Peyer's patch (tissue), 4 donors: ENCODE measurements at places on chromosomes 1 and 21. TPM values are rescaled to one million over a fixed set of nuclear protein-coding genes. Genes with fewer than 3 reads are reported as not detected.

Gene OR6N1
- total RNA-seq = not detected

Gene ITGB2
- 12.3 TPM for total RNA-seq

Gene UQCRHL
- 1.8 TPM for total RNA-seq

- DNase-seq = peak; percentile 86
- H3K36me3 ChIP-seq = peaks cover 5% of the 10 kb centered on the region
- H3K4me3 ChIP-seq = no peak overlapping the region
- H3K4me1 ChIP-seq = peaks cover 18% of the 10 kb centered on the region
- peak overlapping the region; percentile 95 for H3K27ac ChIP-seq
Observed at GRCh38 chr1:151513626-151514121, 2.5 kb downstream of the CGN start.

DNA sequence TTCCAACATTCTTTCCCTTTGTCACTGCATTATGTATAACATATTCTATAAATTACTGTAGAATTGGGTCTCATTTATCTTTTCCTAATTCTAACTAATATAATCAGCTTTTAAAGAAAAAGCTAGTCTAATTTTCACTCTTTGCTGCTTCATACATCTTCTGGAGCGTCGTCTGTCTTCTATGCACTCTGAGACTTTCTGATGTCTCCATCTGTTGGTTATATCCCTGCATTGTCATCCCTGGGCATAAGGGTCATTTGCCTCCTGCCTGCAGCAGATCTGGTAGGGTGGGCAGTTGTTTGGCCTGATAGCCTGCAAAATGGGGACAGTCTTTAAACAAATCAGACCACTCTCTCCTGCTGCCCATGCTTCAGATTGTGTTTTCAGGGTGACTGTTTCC is 40.8 kb upstream of the DYNLT5 start:
- H3K27me3 ChIP-seq = no peaks in the 10 kb centered on the region
- no peak for DNase-seq
- H3K36me3 ChIP-seq = no peaks in the 10 kb centered on the region
- no peaks in the 10 kb centered on the region for H3K4me1 ChIP-seq
- H3K27ac ChIP-seq = no peak overlapping the region

GRCh38 chr1:77830946-77831345 is 51.5 kb downstream of the MIGA1 start:
- no peaks in the 10 kb centered on the region for H3K4me1 ChIP-seq
- no peaks in the 10 kb centered on the region for H3K27me3 ChIP-seq
- H3K4me3 ChIP-seq = no peak overlapping the region
- no peak overlapping the region for H3K27ac ChIP-seq

DNA sequence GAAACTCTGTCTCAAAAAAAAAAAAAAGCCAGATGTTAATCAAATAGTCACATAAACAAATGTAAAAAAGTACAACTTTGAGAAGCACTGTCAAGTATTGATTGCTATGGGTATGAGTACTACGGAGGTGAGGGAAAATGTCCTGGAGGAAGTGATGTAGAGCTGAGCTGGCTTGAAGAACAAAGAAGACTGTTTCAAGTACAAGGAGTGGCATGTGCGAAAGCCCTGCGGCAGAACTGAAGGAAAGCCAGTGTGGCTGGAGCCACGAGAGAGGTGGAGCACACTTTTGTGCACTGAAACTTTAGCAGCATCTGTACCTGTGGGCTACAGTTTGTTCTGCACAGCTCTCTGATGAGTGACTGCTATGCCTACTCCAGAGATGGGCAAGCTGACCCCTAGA is 5.4 kb upstream of the RPS6KA1 start:
- no peak for DNase-seq
- no peaks in the 10 kb centered on the region for H3K27me3 ChIP-seq
- no peaks in the 10 kb centered on the region for H3K4me1 ChIP-seq

- no peak overlapping the region for H3K27ac ChIP-seq
- H3K27me3 ChIP-seq = no peaks in the 10 kb centered on the region
- H3K4me3 ChIP-seq = no peak overlapping the region
- no peaks in the 10 kb centered on the region for H3K4me1 ChIP-seq
- no peak for DNase-seq
- H3K36me3 ChIP-seq = no peaks in the 10 kb centered on the region
Observed at GRCh38 chr1:182249201-182249676, 142.4 kb downstream of the GLUL start.

- DNase-seq = peak; percentile 60
- peak overlapping the region; percentile 47 for H3K4me3 ChIP-seq
- H3K27ac ChIP-seq = peak overlapping the region; percentile 38
- no peaks in the 10 kb centered on the region for H3K36me3 ChIP-seq
- no peaks in the 10 kb centered on the region for H3K27me3 ChIP-seq
- peaks cover 2% of the 10 kb centered on the region for H3K4me1 ChIP-seq
Observed at GRCh38 chr1:156076609-156077429, 5.4 kb downstream of the MEX3A start.

DNA sequence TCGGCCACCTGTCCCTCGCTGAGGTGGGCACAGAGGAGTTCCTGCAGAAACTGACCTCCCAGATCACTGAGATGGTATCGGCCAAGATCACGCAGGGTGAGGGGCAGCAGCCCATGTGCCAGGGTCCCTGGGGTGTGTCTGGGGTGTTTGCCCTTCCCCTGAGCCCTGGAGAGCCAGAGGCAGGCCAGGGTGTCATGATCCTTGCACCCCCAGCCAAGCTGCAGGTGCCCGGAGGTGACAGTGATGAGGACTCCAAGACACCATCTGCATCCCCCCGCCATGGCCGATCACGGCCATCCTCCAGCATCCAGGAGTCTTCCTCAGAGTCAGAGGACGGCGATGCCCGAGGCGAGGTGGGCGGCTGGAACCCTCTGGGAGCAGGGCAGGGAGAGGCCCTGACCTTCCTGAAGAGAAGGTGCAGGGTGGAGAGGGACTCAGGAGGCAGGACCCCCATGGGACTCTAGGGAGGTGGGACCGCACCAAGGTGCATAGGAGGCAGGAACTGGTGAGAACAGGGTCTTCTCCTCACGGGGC is 69.5 kb downstream of the TRIM11 start:
- peak; percentile 34 for DNase-seq
- H3K27ac ChIP-seq = no peak overlapping the region
- no peaks in the 10 kb centered on the region for H3K36me3 ChIP-seq
- H3K27me3 ChIP-seq = no peaks in the 10 kb centered on the region
- no peak overlapping the region for H3K4me3 ChIP-seq

DNA sequence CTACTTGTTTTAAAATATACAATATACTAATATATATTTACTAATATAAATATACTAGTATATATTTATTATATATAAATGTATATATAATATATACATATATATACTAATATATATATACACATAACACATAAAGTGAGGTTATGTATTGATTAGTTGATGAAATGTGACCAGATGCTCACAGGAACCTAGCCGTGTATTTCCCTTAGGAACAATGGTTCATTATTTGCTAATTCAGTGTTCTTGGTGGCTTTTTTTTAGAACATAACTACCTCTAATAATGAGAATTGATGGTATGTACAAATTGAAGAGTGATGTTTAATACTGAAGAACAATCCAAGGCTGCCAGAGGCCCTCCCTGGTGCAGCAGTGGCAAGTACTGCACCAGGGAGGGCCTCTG is 37.9 kb upstream of the ITPKB start:
- H3K4me3 ChIP-seq = no peak overlapping the region
- H3K27ac ChIP-seq = no peak overlapping the region
- H3K4me1 ChIP-seq = no peaks in the 10 kb centered on the region
- H3K27me3 ChIP-seq = no peaks in the 10 kb centered on the region
- no peak for DNase-seq
- H3K36me3 ChIP-seq = no peaks in the 10 kb centered on the region

- H3K4me3 ChIP-seq = no peak overlapping the region
- H3K4me1 ChIP-seq = peaks cover 12% of the 10 kb centered on the region
- H3K36me3 ChIP-seq = no peaks in the 10 kb centered on the region
- no peaks in the 10 kb centered on the region for H3K27me3 ChIP-seq
- no peak overlapping the region for H3K27ac ChIP-seq
Observed at GRCh38 chr1:54305906-54306514, 100.2 kb downstream of the SSBP3 start.

DNA sequence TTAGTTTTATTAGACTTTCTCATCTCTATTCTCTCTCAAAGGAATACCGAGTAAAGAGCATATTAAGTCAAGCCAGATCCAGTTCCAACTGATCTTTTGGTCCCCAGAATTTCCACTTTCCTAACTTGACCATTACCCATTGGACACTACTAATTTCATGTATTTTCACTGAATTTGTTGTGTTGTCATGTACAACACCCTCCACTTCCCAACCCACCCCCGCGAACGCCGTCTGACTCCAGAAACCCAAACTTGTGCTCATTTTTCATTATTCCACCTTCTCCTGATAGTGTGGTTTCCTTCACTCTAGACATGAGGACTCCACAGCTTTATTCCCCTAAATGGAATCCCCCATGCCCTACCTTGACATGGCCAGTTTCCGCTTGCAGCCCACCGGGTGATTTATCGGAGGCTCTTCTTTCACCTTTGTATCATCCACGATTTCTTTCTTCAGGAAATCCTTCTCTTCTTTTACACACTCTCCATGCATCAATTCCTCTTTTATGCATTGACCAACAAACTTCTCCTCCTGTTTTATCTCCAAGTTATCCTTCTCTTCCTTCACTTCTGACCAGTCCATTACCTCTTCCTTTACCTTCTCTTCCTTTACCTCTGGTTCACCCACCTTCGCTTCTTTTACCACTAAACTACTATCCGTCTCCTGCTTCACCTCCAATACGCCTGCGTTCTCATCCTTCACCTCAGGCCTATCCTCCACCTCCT is 805 bp downstream of the ZNHIT6 start:
- no peak for DNase-seq
- peak overlapping the region; percentile 83 for H3K27ac ChIP-seq
- H3K4me3 ChIP-seq = peak overlapping the region; percentile 52
- H3K36me3 ChIP-seq = no peaks in the 10 kb centered on the region
- H3K27me3 ChIP-seq = no peaks in the 10 kb centered on the region

DNA sequence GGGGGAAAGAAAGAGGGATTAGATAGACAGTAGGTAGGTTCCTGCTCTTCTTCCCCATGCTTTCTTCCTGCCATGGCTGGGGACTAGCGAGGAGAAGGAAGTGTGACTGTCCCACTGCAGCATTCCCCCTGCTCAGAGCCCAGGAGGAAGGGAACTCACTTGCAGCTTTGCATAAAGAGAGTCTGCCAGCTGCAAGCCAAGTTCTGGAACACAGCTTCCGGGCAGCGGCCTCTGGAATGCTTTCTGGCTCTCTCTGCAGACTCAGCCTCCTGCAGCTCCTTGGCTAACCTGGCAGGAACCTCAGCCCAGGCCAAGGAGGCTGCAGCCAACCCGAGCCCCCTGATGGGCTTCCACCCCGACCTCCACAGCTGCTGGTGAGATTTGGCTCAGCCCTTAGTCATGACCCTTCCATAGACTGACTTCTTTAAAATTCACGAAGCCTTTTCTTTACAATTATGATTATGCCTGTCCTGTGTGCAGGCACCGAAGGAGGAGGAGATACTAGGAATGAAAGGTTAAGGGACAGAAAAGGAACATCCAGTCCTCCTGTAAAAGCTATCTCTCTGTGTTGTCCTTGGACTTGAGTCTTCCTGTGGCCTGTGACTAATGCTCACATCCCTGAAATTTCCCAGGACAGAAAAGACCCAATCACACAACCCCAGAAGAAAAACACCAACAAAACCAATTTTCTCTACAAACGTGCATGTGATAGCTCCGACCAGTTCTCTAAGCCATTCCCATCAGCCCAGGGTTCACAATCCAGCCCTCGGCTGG is 108.2 kb upstream of the OLIG2 start:
- H3K4me3 ChIP-seq = no peak overlapping the region
- H3K27me3 ChIP-seq = no peaks in the 10 kb centered on the region
- no peaks in the 10 kb centered on the region for H3K36me3 ChIP-seq
- no peak overlapping the region for H3K27ac ChIP-seq
- no peaks in the 10 kb centered on the region for H3K4me1 ChIP-seq

DNA sequence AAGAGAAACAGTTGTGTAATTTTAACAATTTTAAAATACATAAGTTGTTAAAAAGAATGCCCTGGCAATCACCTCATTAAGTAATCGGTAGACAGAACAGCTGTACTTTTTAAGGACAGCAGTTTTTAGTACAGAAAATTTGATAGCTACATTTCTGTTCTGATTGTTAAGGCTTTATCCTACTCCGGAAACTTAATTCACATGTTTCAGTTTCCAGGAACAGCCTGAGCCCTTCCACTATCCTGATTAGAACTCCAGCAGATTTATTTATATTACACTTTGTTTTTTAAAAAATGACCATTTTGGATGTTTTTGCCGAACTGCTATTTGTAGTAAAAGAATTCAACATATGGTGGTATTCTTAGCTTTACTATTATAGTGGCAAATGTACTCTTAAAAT is 8.7 kb downstream of the PRRC2C start:
- DNase-seq = no peak
- H3K4me1 ChIP-seq = no peaks in the 10 kb centered on the region
- H3K36me3 ChIP-seq = peaks cover 3% of the 10 kb centered on the region
- H3K27ac ChIP-seq = no peak overlapping the region
- H3K27me3 ChIP-seq = no peaks in the 10 kb centered on the region
- H3K4me3 ChIP-seq = no peak overlapping the region

DNA sequence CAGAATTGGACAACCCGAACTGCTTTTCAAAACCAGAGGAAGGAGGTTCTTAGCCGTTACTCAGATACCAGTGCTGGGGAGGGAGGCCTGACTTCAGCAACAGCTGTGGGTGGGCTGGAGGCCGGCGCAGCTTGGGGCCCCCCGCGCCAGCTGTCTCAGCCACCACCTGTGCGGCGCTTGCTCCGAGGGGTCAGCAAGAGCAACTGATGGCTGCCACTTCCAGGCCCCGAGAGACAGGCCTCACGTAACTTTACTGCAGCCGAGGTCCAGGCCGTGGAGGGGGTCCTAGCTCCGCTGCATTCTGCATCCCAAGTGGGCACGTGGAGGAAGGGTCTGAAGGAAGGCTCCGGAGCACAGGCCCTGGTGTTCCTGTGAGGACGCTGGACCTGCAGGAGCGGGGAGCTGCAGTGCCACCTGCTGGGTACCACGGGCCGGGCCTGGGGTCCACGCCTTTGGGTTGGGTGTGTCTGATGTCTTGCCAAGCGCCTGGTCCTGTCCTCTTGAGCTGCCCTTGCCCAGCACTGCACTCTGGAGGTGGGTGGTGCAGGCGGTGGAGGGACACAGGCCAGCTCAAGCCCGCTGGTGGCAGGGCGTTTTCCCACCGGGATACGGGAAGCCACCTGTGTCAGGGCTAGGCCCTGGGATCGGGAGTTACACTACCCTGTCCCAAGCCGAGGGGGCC is 9.8 kb downstream of the THAP3 start:
- DNase-seq = peak; percentile 82
- no peak overlapping the region for H3K4me3 ChIP-seq
- peaks cover 96% of the 10 kb centered on the region for H3K36me3 ChIP-seq
- H3K27me3 ChIP-seq = no peaks in the 10 kb centered on the region
- no peaks in the 10 kb centered on the region for H3K4me1 ChIP-seq
- H3K27ac ChIP-seq = no peak overlapping the region

- no peaks in the 10 kb centered on the region for H3K27me3 ChIP-seq
- no peaks in the 10 kb centered on the region for H3K36me3 ChIP-seq
- no peak for DNase-seq
- H3K4me3 ChIP-seq = no peak overlapping the region
- no peaks in the 10 kb centered on the region for H3K4me1 ChIP-seq
Observed at GRCh38 chr1:115469703-115470476, 131.8 kb upstream of the NGF start.

GRCh38 chr1:234675006-234675405 is 65.0 kb upstream of the IRF2BP2 start:
- no peaks in the 10 kb centered on the region for H3K36me3 ChIP-seq
- no peak overlapping the region for H3K4me3 ChIP-seq
- H3K27me3 ChIP-seq = no peaks in the 10 kb centered on the region
- no peaks in the 10 kb centered on the region for H3K4me1 ChIP-seq
- no peak for DNase-seq

GRCh38 chr1:16387201-16388188 is 20.5 kb downstream of the SZRD1 start:
- H3K36me3 ChIP-seq = no peaks in the 10 kb centered on the region
- no peak for DNase-seq
- H3K4me3 ChIP-seq = peak overlapping the region; percentile 34
- no peaks in the 10 kb centered on the region for H3K27me3 ChIP-seq
